Stimulated activated CD8-positive, alpha-beta memory T cell treated with anti-CD3 and anti-CD28 coated beads, Interleukin-15, amount 100 ng/mL, for 24 hours (primary cell): ENCODE measurements at places on chromosomes 5 and 9.

GRCh38 chr9:128091144-128091543, 23.1 kb downstream of the SLC25A25 start:
- DNase-seq = no peak

- no peak for DNase-seq
Measured at GRCh38 chr9:11702548-11702947, 990.6 kb upstream of the TYRP1 start.

DNA sequence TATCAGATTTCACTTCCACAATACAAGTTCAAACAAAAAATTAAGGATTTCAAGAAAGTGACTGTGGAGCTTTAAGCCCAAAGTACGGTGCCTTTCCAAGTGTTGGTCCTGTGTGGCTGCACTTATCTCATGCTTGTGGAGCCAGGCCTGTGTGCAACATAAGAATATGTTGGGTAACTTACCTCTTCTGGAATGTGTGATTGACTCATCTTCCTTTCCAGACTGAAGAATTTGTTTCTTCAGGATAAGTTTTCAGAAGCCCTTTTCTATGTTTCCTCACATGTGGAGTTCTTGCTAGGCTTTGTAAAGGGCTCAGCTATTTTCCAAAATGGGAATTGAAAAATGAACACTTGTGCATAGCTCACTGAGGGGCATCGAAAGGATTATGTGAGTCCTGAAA, 485.1 kb upstream of the PAPPA start:
- no peak for DNase-seq

DNA sequence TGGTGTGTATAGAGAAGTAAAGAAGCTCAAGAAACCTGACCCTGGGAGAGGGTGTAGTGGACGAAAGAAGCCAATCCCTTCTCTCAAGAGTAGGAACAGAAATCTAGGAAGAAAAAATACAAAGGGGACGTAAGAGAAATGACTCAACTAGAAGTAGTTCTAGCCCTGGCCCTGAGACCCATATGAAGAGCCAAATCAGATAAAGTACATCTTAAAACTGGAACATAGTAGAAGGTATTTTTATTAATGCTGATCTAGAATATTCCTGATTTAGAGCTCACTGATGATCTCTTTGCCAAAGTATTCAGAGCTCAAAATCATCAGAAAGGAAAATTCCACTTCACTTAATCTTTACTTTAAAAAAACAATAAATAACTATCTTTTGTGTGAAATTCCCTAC, 184.8 kb downstream of the MLLT3 start:
- no peak for DNase-seq

DNA sequence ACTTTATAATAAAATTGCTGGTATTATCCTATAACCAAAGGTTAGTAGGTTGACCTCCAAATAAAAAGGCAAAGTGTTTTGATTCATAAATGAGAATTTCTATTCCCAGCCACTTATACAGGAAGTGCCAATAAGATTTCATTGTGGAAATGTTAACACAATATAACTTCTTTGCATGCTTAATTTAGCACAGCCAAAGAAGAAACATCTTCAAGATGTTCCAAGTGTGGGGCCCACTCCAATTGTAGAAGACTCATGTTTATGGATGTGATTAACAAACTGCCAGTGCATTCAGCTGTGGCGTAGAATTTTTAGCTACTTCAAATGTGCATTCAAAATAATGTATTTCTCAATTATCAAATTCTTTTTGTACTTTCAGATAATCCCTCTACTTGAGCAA, 402.3 kb downstream of the DEPDC1B start:
- DNase-seq = no peak

- DNase-seq = no peak
Measured at GRCh38 chr5:78008356-78008967, 232.3 kb upstream of the TBCA start.

GRCh38 chr9:89234205-89235067, 55.8 kb upstream of the SHC3 start:
- DNase-seq = peak; percentile 10

DNA sequence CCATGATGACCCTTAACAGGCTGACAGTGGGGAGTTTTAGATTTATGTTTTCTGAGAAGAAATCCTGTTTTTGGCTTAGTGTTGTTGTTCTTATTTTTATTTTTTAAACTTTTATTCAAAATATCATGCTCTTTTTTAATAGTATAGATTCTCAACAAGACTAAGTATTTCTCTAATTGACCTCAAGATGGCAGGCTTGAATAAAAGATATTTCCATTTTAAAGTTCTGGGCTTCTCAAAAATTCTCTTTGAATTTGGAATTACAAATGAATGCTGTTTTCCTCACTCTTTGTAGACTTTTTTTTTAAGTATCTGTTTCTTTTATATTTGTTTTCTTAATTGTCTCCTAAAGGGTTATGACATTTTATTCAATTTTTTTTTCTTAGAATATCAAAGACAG, 50.0 kb upstream of the SH3GL2 start:
- no peak for DNase-seq

GRCh38 chr5:149932445-149933350, 11.9 kb downstream of the PDE6A start:
- DNase-seq = no peak

DNA sequence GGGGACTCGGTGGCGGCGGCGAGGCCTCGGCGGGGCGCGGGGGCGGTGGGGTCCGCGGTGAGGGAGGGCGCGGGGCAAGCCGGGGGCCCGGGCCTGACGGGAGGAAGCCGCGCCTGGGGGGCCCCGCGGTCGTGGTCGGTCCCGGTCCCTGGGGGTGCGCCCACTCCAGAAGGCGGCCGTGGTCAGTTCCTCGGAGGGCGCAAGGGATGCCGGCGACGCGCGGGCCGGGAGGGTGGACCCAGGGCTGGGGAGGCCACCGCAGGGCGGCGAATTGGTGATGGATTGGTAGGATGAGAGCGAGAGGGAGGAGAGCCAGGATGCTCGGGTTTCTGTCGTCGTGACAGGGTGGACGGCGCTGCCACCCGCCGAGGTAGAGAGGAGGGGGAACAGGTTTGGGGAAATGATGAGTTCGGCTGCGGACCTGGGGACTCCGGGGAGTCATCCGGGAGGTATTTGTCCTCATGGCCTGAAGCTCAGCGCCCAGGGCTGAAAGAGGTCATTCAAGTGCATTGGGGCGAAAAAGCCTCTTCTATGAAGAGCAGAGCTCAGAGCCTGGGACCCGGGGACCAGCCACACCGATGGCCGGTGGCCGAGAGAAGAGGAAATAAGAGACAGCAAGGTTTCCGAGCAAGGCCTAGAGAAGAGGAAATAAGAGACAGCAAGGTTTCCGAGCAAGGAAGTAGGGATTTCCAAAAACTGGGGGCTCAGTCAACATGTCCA, 557 bp downstream of the GNG10 start:
- DNase-seq = no peak

DNA sequence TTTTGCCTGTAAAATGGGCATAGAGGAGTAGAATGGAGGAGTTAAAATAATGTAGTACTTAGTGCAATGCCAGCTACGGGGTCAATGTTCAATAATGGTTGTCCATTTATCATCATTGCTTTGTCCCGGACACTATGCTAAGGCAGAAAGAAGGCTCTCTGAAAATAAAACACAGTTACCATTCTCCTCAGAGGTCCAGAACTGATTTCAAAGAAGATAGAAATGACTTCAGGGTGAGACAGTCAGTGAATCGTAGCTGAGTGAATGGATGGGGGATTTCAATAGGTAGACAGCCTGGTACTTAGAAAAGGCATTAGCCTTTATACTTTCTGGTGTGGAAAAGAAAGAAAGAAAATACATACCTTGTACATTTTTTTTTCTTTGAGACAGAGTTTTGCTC, 1.2 kb upstream of the AK3 start:
- no peak for DNase-seq

GRCh38 chr5:180586870-180587269, 4.4 kb downstream of the SCGB3A1 start:
- DNase-seq = no peak

DNA sequence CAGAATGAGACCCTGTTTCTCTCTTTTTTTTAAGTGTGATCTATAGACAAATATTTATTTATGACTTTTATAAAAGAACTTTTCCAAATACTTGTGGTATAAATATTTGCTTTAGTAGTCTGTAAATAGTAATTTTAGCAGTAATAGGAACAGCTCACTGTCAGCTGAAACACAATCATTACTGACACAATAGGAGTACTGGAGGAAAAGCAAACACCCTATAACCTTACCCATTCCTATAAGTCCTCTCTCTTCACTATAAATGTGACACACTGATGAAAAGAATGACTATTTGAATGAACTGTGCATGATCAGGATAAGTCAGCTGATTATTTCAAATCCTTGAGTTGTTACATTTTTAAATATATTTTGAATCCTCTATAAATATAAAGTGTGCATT, 72.4 kb downstream of the CDH12 start:
- no peak for DNase-seq

GRCh38 chr5:141430332-141431113, at the start of gene PCDHGA12:
TSS of gene PCDHGA12 (plus strand) at chr5:141430507. CDS start at chr5:141430760, 253 bp downstream.
- no peak for DNase-seq

DNA sequence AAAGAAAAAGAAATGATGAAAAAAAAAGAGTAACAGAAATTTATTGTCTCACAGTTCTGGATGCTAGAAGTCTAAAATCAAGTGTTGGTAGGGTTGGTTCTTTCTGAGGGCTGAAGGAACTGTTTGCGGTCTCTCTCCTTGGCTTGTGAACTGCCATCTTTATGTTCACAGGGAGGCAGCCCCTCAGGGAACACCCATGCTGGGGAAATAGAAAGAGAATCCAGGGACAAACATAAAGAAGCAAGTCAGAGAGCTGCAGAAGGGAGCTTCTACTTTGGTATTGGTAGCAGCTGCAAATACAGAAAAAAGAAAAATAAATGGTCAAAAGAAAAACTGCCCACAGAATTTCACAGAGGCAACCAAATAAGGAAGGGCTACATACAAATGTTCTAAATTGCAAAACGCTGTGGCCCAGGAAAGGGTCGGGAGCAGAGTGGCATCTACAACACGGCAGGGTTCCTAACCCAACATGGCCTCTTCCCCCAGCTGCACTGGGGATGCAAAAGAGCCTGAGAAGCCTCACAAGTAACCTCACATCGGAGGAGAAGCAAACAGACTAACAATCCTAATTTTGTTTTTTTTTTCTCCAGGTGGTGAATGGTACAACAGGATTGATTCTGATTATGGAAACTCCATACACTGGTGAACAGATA, 37.4 kb downstream of the ELOVL7 start:
- DNase-seq = no peak

DNA sequence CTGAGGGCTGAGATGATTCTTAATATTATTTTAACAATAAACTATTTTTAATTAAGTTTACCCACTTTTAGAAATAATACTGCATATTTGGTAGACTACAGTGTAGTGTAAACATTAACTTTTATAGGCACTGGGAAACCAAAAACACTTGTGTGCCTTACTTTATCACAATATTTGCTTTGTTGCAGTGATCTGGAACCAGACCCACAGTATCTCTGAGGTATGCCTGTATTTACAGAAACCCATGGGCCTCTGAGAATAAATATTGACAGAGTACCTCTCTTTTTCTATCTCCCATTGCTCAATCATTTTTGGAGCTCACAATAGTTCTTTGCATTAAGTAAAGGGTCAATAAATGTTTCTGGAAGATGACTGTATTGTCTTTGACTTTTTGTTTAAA, 73.3 kb downstream of the SLCO4C1 start:
- DNase-seq = no peak
